ENCODE measurements at places on chromosomes 13 and 19.

DNA sequence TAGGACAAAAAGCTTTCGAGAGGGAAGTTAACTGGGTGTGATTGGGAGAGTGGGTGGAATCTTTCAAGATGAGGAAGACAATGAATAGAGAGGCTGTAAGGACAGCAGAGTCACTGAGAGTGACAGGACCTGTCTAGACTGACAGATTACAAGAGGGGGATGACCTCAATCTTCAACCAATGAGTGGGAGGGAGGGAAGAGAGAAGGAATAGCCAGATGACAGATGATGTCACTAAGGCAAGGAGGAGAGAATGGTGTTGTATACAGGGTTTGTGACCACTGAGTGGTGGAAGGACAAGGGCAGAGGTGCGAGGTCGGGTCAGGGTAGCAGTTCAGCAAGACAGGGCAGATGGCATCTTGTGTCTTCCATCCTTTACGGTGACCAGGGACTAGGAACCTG, 5.8 kb upstream of the ILF3 start:
- DNase-seq = no peak

GRCh38 chr13:28100150-28101121, at the start of gene FLT3:
TSS of gene FLT3 (minus strand) at chr13:28100576. CDS start at chr13:28100510, 66 bp downstream.
- peak; percentile 20 for DNase-seq

DNA sequence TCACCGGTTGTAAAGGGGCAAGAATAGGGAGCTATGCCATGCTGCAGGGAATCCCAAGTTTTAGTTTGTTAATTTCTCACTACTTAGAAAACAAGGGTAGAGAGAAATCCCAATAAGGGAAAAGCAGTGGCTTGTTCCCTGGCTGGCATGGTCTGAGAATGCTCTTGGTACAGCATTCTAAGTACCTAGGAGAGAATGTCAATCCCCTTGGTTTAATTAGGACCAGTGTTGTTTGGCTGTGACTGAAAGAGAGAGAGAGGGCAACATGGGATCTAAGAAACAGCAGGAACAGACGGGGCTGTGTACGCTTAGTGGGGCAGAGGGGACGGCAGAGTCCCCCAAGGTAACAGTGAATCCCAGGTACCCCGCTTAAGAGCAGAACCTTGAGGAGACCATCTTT, 228.8 kb downstream of the PCDH9 start:
- no peak for DNase-seq

DNA sequence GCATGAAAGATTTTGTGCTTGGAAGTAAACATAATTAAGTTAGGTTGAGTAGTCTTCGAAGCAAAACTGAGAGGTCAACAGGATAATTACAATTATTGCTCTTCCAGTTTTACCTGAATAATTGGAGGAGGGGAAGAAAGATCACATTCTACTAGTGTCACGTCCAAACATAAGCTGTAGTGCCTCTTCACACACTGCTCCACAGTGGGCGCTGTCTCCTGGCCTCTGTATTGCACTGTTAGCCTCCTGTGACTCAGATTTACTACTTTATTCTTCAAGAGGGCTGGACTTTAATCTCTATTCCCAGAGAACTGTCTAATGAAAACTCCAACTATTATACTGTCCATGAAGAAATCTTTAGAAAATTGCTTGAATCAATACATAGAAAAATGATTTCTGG, 62.9 kb downstream of the TRPC4 start:
- no peak for DNase-seq

- no peak for DNase-seq
These were observed 125.2 kb downstream of the TUBA3C start for GRCh38 chr13:19056355-19056880.

DNA sequence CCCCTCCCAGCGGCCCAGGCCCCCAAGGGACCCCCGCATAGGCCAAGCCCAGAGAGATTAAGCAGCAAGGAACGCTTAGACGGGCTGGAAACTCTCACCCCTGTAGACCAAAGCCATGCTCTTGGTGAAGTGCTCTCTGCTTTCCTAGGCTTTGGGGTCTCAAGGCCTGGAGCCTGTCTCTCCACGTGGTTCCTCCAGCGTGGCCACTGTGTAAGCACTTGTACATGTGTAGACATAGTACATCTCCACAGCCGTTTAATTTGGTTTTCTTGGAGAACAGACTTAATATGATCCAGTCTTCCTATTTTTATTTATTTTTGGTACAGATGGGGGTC, 1.1 kb downstream of the NUDT19 start:
- no peak for DNase-seq

DNA sequence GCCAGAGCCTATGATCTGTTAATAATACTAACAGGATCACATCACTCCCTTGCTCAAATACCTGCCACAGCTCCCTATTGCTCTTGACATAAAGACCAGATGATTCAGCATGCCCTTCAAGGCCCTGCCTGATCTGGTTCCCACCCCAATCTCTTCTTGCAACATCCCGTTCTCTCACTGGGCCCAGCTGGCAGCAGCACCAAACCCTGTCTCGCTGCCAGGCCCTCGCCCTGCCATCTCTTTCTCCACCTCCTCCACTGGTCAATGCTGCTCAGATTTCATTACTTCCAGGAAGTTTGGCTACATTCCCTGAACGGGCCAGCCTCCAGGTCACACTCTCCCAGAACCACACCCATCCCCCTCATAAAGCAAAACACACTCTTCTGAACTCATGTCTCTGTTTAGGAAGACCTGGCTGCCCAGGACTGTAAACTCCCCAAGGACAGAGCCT, 8.6 kb upstream of the BCAT2 start:
- no peak for DNase-seq
